ENCODE measurements at places on chromosomes 2 and 18.

GRCh38 chr2:37832590-37833197 is 92.4 kb upstream of the RMDN2 start:
- peak; percentile 65 for DNase-seq

DNA sequence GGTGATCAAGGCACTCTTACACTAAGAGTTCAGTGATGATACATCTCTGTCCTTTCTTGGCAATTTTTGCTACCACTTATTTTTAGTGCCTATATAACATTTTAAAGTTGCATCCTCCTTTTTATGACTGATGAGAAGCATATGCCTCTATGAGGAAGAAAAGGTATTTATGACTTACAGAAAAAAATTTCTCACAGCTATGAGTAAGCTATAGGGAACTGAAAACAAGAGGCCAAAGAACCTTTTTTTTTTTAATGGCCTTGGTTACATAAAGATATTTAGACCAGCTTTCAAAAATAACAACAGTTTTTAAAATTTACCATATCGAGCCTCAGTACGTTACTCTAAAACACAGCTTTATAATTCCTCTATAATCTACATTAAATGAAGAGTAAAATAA is 21.3 kb downstream of the MBD5 start:
- no peak for DNase-seq

GRCh38 chr18:32337821-32338220 is 132.9 kb downstream of the GAREM1 start:
- DNase-seq = no peak

GRCh38 chr18:35215026-35215425 is 25.8 kb upstream of the ZNF397 start:
- DNase-seq = no peak

DNA sequence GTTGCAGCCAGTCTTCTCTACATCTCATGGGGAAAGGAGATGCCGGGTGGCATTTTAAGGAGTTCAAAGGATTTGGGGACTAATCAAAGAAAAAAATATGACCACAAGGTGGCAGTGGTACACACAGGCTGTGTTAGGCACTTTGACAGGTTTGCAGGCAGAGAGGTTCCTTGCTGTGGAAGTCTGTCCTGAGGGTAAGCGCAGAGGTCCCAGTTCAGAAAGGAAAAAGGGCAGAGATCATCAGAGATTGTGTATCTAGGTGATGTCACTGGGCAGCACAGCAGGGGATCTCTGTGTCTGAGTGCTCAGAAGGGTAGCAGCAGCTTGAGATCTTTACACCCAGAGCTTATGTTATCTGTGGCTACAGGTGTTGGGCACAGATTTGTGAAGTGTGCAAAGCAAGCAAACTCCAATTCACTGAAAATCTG is 231.4 kb downstream of the LRRTM1 start:
- peak; percentile 22 for DNase-seq

GRCh38 chr2:39379643-39380524 is 57.2 kb downstream of the MAP4K3 start:
- peak; percentile 18 for DNase-seq

GRCh38 chr2:222641336-222641735 is 14.6 kb downstream of the FARSB start:
- no peak for DNase-seq

GRCh38 chr2:167764772-167765341 is 482.5 kb downstream of the STK39 start:
- no peak for DNase-seq

DNA sequence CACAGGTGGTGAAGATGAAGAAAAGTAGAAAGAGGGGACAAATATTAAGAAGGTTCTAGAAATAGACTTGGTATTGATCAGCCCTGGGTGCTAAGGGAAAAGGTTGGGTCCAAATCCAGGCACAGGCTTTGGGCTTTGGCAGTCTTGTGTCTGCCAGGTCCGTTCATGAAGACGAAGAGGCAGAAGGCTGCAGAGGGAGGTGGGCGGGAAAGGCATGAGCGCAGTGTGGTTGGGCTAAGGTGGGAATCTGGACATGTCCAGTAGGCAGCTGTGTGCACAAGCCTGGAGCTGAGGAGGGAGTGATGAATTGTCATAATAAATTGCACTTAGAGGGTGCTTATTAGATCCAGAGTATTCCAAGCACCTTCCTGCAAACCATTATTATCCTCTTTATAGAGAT is 105.7 kb upstream of the TEX51 start:
- DNase-seq = no peak

DNA sequence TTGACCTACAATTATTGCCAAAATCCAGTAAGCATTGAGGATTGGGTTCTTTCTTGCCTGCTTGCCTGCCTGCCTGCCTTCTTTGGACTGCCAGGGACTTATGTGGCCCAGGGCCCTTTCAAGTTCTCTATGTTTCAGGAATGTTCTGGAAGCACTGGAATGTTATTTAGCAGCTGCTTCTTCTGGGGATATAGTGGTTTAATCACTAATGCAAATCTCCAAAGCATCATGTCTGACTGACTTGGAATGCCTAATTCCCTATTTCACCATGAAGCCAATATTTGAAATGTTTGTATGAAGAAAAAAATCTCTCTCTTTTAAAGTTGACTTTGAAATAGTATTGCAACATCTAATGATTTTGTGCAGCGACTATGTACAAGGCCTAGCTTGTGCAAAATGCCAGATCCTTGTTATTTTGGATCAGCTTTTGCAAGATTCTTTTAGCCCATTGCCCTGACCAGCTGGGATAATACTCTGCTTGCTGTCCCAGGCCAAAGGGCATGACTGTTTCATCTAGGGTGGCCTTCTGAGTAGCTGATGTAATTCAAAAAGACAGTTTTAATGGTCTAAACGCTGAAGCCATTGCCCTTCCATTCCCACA is 204.6 kb downstream of the RND3 start:
- no peak for DNase-seq

DNA sequence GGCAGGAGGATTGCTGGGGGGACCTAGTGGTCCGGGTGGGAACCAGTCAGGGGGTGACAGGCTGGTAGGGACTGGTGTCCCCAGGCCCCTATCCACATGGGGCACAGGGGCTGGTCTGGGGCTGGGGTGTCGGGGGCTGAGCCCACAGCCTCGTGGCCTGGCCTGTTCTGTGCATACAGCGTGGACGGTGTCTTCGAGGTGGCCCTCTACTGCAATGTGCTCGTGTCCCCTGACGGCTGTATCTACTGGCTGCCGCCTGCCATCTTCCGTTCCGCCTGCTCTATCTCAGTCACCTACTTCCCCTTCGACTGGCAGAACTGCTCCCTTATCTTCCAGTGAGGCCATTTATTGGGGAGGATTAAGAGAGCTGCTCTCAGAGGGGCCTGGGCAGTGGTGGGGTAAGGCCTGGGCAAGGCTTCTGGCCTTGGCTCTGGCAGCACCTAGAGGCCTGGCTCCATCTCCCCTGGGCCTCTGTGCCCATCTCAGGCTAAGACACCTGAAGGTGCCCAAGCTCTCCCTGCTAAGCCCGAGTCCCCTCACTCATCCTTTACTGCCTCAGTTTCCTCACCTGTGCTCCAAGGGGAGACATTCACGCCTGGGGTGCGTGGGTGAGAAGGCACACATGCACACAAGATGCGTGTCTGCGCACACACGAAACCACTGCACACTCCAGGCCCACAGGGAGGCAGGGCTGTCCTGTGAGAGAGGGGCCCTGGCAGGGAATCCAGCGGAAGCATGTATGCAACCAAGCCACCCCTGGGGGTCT is 1.9 kb downstream of the CHRNG start:
- DNase-seq = no peak

- DNase-seq = peak; percentile 45
Measured at GRCh38 chr2:191165176-191165643, 14.4 kb upstream of the STAT4 start.

- no peak for DNase-seq
Measured at GRCh38 chr2:14756122-14756541, 123.6 kb downstream of the LRATD1 start.

DNA sequence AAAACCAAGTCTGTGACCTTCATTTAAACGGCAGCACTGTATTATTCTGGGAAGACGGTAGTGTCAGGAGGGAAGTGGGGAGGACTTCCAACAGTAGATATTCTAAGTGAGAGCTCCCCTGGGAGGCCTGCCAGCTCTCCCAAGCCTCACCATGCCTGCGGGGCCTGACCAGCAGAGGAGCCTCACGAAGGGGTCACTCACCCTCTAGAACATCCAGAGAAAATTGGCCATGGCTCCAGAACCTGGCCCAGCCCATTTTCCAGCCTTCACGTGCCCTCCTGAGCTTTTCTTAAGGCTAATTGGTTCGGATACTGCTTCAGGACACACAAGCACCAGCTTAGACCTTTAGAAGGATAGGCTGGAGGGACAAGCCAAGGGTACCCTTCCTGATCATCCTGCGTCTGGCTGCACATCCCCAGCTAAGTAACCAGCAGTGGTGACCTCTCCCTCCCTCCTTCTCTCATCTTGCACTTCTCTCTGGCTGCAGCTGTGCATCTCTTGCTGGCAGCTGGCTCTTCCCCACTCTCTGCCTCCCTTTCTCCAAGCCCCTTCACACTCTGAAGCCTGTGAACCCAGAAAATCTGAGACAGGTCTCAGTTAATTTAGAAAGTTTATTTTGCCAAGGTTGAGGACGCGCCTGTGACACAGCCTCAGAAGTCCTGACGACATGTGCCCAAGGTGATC is 120.1 kb upstream of the PKDCC start:
- DNase-seq = no peak

- no peak for DNase-seq
Measured at GRCh38 chr2:172438741-172439508, 11.5 kb downstream of the ITGA6 start.

DNA sequence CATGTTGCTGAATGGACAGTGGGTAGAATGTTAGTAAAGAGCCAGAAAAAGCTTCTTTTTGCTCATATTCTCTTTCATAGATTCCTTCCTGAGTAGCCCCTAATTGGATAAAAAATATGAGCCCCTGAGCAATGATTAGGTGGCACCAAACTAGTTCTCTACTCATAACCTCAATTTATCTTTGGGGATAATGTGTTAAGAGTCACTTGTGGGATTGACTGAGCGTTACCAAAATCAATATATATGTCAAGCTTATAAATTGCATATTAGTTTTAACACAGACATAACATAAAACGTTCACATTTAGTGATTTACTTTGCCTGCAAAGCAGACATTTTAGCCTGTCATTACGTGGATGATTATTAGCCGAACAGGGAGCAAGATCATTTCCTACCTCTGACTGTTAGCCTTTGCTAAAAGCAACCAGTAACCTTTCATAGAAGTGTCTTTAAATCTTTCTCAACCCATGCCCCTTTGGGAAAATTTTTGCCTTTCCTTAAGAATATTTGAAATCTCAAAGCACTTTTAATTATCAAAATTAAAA is 85.4 kb downstream of the ARHGAP28 start:
- DNase-seq = no peak

DNA sequence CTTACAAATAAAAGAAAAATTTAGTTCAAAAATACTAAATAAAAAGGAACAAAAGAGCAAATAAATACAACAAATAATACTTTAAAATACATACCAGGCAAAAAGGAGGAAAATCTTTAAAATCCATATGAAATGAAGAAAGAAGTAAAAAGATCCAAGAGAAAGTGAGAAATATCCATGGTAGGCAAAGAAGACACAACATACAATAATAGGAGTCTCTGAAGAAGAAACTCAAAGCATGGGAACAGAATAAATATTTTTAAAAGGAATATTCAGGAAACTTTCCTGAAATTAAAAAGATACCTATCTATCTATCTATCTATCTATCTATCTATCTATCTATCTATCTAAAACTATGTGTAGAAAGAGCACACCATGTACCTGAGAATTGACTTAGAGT is 196.8 kb downstream of the TMEM247 start:
- no peak for DNase-seq

DNA sequence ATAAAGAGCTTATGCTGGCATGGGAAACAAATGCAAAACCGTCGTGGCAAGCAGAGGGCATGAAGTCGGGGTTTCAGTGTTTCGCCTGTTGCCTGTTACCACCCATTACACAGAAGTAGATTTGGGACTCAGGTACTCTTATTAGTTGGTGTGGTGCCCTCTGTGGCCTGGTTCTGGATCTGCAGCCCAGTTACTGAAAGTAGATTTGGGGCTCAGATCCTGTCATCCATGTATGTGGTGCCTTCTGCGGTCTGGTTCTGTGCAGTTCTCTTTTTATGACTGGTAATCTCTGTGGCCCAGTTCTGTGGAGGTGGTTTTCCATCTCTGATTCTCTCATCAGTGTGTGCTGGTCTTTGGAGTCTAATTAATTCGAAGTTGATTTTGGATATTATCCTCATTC is 45.2 kb downstream of the ADNP2 start:
- DNase-seq = no peak

DNA sequence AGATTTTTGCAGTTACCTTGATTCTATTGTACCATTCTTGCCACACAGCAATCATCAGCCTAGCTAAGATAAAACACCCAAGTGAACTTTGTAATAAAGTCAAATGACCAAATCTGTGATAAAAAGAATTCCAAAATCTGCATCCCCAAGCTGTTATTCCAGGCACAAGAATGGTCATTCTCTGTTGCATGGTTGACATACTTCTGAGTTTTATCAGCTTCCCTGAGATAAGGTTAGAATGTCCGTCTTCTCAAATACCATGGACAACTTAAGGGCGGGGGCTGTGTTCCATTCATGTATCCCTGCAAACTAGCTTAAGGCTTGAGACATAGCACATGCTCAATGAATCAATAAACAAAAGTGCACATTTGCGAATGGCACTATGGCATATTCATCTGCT is 8.1 kb upstream of the BMP10 start:
- DNase-seq = no peak

- DNase-seq = no peak
Measured at GRCh38 chr18:46623541-46623940, 33.5 kb downstream of the LOXHD1 start.

GRCh38 chr2:145350011-145350410 is 830.1 kb upstream of the ZEB2 start:
- DNase-seq = peak; percentile 11

DNA sequence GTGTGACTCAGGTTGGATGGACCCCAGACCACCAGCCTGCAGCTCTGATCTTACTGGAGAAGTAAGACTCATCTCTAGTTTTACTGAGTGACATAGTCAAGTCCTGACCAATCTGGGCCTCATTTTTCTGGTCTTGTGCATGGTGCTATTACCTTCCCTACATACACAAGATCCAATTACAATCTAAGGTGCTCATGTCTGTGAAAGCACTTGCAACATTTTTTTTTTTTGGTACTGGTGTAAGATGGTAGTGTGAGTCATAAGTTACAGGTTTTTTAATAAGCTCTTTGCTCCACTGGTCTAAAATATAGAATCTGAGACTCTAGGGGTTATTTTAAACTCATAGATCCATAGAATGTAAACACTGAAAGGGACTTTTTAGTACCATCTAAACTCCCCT is 117.3 kb upstream of the EFEMP1 start:
- no peak for DNase-seq

- DNase-seq = no peak
Measured at GRCh38 chr2:191358325-191359025, 113.3 kb downstream of the MYO1B start.

DNA sequence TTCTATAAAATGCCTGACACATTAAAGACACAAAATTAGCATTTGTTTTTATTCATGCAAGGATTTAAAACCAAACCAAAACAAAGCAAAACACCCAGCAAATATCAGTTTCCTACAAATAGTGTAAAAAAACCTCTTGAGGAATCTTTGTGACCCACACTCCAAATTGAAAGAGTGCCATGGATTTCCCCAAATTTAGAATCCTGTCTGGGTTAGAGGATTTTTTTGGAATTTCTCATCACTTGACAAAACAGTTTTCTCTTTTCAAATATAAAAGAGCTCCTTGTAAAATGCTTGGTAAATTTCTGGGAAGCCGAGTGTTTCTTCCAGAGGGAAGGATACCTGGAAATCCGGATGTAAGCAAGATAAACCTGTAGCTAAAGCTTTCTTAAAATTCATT is 1.7 kb upstream of the FN1 start:
- no peak for DNase-seq
